Stimulated activated CD4-positive, alpha-beta T cell treated with anti-CD3 and anti-CD28 coated beads, Interleukin-15, amount 100 ng/mL, for 1 hour (primary cell): ENCODE measurements at places on chromosomes 2 and 18.

DNA sequence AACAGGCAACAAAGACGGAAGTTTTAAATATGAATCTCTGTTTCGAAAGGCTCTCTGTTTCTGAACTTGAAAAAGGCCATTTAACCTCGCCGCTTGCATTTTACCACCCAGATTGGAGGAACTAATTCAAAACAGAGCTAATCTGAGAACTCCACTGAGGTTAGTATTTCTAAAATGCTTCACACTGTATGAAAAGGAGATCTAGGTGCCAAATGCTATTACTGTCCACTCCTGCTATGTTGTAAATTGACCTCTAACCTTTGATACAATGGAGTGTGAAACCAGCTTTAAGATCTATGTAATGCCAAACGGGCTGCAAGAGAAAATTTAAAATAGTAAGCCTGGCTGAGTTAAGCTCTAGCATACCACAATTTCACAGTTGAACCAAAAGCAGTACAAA is 364.5 kb downstream of the IRS1 start:
- DNase-seq: no peak

DNA sequence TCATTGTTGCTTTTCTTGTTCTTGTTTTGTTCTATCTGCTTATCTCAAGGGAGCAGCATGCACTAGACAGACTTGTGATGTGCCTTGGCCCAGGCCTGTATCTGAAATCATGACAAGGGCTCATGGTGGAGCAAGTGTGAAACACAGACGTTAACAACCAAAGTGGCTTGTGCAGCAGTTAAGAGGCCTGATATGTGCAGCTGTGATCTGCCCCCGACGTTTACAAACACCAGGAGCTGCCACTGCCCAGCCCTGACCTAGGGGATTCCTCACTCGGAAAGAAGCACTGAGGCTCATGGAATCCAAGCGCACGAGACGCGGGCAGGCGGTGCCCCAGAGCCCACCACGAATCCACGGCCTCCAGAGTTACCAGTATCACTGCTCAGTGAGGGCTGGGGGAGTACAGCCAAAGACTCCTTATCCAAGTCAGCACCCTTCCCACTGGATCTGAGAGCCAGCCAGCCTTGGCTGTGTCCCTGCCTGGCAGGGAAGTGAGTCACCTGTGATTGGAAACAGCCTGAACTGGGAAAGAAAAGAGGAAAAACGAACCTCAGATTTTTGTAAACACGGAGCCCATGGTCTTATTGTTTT is 62.3 kb upstream of the SNTG2 start:
- no peak for DNase-seq

DNA sequence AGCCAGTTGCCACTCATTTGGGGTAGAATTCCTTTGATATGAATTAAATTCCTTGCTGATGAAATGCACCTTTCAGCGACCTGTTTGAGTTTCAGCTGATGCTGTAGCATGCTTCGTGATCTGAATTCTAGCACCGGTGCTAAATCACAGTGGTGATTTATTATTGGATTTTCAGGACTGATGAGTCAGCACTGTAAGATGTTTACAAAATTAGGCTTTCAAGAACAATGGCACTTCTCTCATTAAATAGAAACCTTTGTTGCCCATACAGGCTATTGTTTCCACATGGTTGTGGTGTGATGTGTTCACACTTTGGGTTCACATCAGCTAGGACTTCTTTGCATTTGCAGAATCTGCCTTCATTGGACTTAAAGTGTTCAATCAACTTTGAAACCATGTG is 687.7 kb downstream of the ARHGAP15 start:
- DNase-seq: no peak

- DNase-seq: no peak
Observed at GRCh38 chr18:58276789-58277739, 233.0 kb downstream of the NEDD4L start.

- DNase-seq: no peak
Observed at GRCh38 chr2:198146346-198146940, 342.1 kb downstream of the PLCL1 start.

DNA sequence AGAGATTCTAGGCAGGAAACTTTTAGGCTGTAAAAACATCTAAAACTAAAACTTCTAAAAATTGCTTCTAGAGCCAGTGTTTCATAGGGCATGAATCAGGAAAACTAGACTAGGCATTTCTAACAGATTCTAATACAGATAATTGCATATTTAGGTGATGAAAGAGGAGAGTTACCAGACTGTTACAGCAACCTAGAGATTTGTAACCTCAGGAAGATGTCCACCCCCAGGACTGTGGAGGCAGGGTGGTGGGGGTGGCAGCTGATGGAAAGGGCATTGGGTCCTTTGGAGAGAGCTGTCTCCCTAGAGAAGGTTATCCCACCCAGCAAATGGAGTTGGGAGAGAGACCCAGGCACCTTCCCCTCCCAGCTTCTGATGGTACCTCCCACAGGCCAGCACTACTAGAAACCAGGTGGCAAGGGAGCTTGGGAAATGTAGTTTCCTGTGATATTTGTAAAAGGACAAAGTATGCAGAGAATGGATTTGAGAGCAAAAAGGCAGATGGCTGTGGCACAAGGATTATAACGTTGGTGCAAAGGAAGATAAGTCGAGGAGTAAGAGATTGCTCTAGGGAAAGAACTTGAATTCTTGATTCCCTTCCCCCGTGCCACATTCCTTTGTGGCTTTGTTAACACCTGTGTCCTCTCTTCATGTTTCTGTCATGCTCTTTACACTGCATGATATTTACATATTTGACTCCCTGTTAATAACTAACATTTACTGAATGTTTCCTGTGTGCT is 75.6 kb upstream of the MGAT5 start:
- DNase-seq: no peak

DNA sequence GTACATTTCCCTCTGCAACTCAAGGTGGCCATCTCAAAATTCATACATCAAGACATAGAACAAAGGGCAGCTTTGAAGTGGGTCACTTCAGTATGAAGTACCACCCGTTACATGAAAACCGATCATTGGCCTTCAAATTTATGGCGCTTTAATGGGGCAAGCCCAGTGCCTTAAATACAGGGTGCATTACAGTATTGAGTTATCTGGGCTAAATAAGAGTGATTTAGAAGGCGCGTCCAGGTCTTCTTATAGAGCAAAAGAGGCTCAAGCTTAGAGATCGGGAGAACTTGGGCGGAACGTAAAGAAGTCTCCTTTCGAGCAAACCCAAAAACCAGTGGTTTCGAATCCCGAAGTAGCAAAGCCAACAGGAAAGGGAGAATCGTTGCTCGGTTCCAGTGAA is 7.1 kb downstream of the HOXD3 start:
- DNase-seq: no peak

DNA sequence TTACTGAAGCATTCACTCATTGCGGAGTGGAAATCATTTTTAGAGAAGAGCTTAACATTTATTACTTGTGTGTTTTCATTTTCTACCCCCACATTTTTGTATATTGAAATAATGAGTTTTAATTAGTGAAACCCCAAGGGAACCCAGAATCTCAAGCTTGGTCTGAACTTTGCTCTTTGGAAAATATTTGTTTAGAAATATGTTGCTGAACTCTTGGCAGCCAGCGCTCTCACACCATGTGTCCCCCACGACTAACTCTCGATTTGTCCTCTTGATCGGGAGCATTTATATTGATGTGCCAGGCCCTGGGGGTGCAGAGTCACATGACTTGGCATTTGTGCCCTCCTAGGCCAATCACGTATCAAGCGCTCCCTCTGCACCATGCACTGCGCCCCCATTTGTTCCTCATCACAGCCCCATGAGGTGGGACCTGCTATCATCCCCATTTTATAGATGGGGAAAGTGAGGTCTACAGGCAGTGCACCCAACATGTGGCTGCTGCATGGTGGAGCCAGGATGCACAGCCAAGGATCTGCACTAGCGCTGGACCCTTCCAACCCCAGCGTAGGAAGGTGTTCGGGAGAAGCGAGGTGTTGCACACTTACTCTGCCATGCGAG is 149.7 kb downstream of the NCK2 start:
- no peak for DNase-seq

DNA sequence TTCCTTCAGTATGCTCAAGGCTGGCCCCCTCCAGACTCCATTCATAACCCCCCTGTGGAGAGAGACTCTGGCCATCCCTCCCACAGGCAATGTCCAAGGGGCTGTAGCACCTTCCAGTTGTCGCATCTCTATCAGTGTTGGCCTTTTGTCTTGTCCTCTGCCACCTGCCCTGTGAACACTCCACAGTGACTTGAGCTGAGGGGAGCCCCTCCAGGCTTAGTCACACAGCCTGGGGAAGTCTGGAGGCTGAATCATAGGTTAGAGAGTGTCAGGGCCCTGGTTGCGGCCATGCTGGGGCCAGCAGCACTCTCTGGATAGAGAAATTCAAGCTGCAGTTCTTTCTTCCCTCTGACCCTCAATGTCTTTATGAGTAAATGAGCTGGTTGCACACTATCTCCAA is 64.7 kb downstream of the GYPC start:
- DNase-seq: no peak

DNA sequence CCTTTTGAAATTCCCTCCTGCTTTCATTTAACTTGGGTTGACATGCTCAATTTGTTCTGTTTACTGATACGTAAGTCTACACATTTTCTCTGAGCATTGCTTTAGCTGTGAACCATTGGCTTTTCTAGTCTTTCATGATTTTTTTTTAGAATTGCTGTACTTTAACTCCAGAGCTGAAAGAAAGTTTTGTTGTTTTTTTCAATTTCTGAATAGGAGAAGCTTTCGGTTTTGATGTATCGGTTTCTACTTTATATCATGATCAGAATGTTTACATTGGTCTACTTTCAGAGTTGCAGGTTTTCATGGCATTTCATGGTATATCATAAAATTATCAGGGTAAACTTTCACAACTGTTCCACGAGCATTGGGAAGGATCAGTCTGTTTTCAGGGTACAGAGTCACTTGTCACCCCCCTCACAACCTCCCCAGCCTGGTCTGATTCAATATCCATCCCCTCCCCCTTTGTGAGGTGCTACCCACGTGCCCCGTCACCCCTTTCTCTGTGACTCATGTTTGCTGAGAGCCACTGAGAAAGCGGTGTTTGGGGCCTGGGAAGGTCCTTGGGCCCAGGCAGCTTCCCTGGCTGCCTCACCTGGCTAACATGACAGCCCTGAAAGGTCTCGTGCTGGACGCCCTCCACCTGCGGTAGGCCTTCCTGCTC is 7.0 kb downstream of the ASTL start:
- DNase-seq: no peak

DNA sequence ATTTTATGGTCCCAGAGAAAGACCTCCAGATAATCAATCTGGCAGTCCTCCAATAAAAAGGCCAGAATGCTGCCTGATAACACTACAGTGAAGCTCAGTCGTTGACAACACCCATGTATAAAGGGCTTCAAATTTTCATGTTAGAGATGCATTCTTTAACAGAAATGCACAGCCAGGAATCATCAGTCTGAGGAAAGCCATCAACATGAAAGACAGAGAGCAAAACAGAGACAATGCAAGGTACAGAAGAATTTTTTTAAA is 13.8 kb downstream of the BABAM2 start:
- DNase-seq: no peak

DNA sequence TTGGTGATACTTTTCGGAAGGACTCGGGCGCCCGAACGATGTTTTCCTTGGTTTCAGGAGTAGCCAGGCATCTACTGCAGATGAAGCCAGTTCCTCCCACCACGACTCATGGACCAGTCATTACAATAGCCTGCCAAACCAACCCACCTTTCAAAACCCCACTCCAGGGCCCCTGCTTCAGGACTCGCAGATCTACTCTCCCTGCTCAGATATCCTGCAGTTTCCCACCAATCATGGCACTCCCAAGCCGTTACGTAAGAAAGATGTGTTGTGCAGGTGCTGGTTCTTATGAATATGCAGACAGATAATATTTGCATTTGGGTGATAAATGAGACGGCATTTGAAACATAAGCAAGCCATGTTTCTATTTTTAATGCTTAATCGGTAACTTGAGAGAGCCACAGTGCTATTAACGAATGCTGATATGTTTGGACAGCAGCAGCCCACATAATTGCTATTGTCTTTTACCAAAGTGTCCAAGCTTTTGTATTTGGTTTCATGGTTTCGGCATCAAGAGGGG is 3.5 kb upstream of the CYS1 start:
- no peak for DNase-seq

GRCh38 chr2:69645031-69645431 is 1.5 kb upstream of the AAK1 start:
- no peak for DNase-seq

DNA sequence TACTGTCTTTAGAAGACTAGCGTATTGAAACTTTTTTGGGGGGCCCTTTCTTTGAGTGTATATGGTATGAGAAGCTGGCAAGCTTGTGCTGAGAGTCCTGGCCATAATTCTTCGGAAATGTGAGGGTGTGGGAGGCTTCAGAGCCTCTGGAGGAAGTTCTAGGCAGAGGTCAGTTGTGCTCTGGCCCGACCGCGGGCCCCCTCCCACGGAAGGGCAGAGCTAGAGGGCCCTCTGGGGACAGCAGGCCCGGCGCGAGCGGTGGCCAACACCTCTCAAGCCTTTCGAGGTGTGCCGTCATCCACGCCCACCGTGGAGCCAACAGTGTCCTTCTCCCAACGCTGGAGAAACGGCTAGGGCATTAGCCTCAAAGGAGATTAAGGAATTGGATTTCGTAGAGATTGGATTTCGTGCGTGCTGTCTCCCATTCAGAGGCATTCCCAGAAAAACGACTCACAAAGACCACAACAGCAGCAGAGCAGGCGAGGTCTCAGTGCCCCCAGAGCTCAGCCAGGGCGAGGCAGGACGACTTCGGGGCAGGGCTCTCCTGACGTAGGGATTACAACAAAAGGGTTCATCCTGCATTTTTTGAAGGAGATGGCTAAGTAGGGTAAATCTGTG is 2.2 kb upstream of the MTCL1 start:
- no peak for DNase-seq

DNA sequence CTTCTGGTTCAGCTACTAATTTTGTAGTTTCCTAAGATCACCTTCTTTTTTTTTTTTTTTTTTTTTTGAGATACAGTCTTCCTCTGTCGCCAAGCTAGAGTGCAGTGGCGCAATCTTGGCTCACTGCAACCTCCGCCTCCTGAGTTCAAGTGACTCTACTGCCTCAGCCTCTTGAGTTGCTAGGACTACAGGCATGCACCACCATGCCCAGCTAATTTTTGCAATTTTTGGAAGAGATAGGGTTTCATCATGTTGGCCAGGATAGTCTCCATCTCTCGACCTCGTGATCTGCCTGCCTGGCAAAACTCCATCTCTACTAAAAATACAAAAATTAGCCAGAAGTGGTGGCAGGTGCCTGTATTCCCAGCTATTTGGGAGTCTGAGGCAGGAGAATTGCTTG is 301.5 kb upstream of the TFPI start:
- no peak for DNase-seq

DNA sequence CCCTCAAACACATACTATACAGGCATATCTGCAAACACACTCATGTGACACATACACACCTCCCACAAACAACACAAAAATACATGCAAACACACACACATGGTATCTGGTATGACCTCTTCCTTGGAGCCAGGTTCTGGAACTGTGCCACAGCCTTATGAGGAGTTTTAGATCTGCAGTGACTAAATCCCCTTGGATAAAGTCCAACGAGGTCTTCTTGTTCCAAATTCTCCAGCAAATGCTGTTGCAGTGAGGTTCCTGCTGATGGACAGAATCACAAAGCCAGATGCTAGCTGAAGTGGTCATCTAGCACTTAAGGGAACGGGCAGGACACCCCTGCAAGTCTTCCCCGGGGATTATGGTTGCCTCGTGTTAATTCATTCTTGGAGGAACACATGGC is 54.5 kb upstream of the DAPL1 start:
- no peak for DNase-seq
